Right atrium auricular region (tissue), 2 donors: ENCODE measurements at places on chromosomes 3 and 15. TPM values are rescaled to one million over a fixed set of nuclear protein-coding genes. Genes with fewer than 3 reads are reported as not detected.
A peak's percentile ranks its signal among the peaks of the same experiment; 100 is the strongest.

- no peak for DNase-seq
Measured at GRCh38 chr15:85785887-85786780, 8.6 kb downstream of the KLHL25 start.

GRCh38 chr3:29374226-29374625, 93.4 kb downstream of the RBMS3 start:
- no peak for DNase-seq

- no peak for DNase-seq
Measured at GRCh38 chr3:34132069-34132692, 333.8 kb downstream of the PDCD6IP start.

DNA sequence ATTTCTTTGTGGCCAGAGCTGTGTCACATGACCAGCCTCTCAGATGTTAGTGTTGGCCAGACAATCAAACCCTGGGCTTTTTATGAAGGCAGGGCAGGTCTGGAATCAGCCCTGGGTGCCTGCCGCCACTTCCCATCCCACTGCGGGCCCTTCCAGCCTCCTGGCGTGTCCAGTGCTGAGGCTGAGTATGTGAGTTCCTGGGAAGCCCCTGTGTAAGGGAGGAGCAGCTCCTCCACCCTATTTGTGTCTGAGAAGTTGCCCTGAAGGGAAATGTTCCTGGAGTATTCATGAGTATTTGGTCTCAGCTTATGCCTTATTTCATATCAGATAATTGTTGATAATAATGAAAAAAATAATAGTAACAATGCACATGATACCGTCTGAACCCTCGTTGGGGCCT, 190.1 kb downstream of the NSMCE3 start:
- no peak for DNase-seq

- DNase-seq = no peak
Measured at GRCh38 chr3:192433704-192434103, 293.6 kb downstream of the FGF12 start.

- DNase-seq = no peak
Measured at GRCh38 chr3:117433427-117433826, 723.8 kb downstream of the TUSC7 start.

DNA sequence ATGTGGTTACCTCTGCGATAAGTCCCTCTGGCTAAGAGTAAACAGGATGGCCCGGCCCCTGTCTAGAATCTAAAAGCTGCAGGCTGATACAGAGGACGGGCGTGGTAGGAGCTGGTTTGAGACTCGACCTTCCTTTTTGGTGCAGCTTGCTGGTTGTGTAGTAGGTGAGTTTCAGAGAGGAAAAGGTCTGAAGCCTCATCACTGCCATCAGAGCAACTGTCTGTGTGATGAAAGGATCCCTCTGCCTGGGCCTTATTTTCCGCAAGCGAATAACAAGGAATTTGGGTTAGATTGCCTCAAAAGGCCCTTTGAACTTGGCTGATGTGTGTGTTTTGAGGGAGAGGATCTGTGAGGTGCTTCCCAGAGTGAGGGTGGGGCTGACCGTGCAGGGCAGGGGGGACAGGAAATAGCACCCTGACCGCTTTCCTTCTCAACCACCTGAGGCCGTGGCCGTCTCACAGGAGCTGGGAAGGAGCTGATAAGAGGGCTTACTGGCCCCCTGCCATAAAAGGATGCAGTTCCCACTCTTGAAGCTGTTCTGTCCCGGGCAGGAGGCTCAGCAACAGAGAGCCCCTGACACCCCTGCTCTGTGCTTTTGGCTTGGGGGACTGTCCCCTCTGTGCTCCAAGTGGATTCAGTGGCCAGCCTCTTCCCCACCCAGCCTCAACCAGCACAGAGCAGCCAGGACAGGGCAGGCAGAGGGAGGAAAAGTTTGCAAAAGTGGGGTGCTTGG, 45.6 kb upstream of the TFRC start:
- DNase-seq = no peak

Gene ISL2
- total RNA-seq = not detected

GRCh38 chr15:101433396-101433795, 56.1 kb downstream of the PCSK6 start:
- DNase-seq = peak; percentile 46

DNA sequence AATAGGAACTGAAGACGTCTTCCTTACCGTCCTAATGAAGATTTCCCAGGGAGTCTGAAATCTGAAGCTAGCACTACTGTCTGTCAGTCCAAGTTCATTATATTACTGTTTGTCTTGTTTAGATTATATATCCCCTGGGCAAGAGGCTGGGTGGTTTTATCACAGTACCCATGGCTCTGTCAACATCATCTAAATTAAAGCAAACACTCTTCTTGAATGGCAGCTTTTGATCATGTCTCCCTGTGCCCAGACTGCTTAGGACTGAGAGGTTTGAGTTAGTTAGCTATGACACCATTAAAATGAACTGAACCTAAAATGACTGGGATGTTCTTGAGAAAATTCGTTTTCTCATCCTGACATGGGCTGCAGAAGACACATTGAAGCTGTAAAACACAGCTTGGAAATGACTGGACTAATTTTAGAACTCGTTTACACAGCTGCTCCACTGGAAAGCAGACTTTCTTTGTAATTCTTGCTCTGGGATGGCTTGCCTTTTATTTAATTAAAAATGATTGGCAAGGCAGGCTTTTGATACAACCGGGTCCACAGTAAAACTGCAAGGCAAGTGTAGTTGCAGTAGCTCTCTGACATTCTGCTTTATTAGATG, 243.5 kb downstream of the MFSD1 start:
- no peak for DNase-seq

Gene HEG1
- 202 TPM for total RNA-seq

- DNase-seq = no peak
Measured at GRCh38 chr15:47374222-47374621, 343.1 kb upstream of the SEMA6D start.

Gene TRIM42
- not detected for total RNA-seq

Gene COL8A1
- 43.3 TPM for total RNA-seq

DNA sequence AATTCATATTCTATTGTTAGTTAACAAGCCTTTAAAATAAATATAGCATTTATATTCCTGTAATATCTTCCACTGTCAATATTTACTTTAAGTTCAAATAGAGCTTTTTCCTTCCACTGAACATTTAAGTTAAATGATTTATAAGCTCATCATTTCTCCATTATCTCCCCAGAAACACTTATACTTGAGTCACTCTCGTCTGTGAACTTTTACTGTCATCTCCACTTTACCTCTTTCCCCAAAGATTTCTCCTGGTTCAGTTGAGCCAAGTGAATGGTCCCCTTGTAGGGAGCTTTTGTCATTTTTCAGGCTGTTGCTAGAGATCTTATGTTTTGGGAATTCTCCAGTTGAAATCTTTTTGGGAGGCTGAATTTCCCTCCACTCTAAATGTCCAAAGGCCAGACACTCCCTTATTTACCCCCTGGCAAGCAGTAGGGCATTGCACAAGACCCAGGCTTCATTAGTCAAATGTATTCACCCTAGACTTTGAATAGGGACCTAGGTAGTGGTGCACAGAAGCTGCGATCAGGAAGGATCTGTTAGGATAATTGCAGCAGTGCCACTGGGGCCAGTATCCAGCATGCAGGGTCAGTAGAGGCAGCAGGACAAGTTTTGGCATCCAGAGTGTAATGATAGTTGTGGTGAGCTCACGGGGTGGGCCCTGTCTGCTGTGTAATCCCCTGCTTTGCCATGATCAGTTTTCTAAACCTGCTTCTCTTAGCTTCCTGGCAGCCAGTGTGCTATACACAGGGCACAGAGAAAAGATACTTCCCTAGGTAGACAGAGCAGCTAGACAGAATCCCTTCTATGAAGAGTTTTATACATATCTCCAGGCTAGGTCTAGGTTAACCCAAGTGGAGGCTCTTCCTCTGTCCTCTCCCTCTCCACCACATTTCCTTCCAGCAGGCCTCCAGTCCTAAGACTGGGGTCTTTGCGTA, 356.5 kb upstream of the SLCO3A1 start:
- DNase-seq = no peak

DNA sequence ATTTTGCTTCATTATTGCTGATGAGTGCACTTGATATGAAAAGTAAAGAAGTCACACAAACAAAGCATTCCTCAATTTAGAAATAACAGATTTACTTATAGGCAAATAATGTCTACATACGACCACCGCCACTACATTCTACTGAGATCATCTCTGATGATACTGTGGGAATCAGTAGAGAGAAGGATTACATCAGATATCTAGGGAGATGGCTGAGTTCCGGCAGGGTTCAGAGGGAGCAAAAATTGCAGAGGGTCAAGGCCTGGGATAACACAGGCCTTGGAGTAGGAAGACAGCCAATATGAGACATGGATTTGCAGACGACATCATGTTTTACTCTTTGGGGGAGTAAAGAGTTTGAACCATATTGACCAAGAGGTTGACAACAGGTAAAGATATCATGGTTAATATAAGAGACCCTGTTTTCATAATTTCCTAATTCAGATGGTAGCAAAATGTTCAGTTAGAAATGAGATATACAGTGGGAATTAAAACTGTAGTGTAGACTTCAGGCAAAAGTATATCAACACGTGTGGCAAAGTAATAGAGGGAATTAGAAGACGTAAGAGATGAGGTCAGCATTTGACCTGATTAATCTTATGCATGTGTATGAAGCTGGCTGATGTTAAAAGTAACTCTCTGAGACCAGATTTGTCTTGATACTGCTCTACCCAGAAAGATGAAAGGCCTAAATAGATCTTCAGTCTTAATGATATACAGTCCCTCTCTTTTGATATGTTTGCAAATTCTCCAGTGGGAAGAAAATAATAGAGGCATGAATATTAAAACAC, 15.6 kb downstream of the LSAMP start:
- no peak for DNase-seq

Gene HRG
- total RNA-seq = not detected

GRCh38 chr3:150094150-150094933, 123.6 kb upstream of the PFN2 start:
- DNase-seq = no peak

Gene IQCF2
- not detected for total RNA-seq

Gene ROBO1
- total RNA-seq = 7.6 TPM

DNA sequence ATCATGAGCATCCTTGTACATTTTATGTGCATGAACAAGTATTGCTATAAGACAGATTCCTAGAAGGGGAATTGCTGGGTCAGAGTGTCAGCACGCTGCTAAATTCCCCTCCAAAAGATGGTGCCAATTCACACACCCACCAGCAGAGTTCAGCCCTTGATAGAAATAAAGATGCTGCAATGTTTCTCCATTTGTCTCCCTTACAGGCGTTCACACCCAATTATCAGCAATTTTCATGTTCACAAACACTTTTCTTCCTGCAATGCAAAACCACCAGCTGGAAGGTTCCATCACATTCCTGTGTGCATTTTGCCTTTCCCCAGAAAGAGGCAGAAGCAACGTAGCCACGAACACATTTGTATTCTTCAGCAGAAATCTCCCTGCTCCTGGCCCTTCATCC, 3.3 kb upstream of the TAMM41 start:
- DNase-seq = no peak

Gene PDIA5
- 9.0 TPM for total RNA-seq

DNA sequence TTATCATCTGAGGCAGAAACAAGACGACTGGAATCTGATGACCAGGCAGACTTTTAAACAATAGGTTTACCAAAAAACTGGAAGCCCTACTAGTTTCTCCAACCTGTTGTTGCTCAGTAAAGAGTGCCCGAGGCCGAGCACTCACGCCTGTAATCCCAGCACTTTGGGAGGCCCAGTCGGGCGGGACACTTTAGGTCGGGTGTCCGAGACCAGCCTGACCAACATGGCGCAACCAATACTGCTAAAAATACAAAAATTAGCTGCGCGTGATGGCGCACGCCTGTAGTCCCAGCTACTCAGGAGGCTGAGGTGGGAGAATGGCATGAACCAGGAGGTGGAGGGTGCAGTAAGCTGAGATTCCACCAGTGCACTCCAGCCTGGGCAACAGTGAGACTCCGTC, 1.1 kb upstream of the WDR5B start:
- DNase-seq = no peak

Gene GOLGA6L10
- total RNA-seq = 0.33 TPM

GRCh38 chr3:124553178-124553577, 177.1 kb upstream of the UMPS start:
- DNase-seq = no peak

GRCh38 chr3:138863776-138864113, 29.0 kb upstream of the PIK3CB start:
- no peak for DNase-seq

DNA sequence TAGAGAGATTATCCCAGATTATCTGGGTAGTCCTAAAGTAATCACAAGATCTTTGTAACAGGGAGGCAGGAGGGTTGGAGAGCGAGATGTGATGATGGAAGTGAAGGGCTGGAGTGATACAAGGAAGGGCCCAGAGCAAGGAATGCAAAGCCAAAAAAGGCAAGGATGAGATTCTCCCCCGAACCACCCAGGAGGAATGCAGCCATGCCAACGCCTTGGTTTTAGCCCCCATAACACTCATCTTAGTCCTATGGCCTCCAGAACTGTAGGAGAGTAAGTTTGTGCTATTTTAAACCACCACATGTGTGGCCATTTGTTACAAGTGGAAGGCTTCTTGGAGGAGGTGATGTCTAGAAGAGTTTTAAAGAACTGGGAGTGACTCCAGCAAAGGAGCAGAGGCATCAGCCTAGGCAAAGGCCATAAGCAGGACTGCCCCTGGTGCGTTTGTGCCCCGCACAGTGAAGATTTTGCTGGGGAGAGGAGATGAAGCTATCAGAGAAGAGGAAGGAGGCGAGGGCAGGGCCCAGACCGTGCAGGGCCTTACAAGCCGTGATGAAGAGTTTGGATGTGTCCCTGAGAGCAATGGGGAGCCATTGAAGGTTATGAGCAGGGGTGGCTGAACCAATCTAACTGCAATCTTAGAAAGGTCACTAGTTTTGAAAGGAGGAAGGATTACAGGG, 25.3 kb upstream of the CORO2B start:
- peak; percentile 32 for DNase-seq

Gene SNX33
- total RNA-seq = 20.5 TPM

DNA sequence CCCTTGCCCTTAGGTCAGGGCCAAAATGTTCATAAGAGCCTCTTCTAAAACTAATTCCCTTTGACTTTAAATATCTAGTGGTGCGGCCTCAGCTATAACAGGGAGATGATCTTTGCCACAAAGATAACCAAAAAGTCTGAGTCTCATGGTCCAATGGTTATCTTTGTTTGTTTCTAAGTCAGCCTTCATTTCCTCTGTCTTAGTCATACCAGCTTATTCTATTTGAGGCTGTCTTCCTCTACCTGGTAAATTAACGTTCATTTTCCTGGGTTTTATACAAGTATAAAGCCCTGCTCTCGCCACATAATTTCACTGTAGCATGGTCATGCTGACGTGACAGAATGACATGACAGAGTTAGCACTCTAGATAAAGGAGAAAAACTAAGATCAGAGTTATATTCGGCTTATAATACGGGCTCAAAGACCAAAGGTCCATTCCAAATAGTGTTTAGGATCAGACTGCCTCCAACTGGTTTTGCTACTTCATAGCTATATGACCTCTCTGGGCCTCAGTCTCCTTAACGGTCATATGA, 18.4 kb downstream of the ZNF860 start:
- no peak for DNase-seq

Gene NPTN
- 186 TPM for total RNA-seq
